ENCODE measurements at places on chromosomes 6 and 20.

- DNase-seq: no peak
Measured at GRCh38 chr6:3226042-3226441, 1.4 kb downstream of the TUBB2B start.

- DNase-seq: no peak
Measured at GRCh38 chr6:126720304-126720703, 380.4 kb downstream of the CENPW start.

DNA sequence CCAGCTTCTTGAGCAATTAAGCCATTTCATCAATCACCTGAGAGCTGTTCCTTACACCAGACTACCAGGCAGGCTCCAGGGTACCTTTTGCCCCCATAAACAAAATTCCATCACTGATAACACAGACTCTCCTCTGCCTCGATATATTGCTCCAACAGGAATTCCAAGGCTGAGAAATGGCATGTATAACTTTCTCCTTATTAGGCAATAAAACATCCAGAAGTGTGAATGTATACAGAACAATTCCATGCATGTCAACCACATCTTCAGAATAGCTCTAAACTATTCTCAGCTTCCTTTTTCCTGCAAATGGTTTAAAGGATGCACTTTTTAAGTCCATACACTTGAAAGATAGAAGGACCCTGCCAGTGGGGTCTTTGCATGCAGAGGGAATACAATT is 73.8 kb downstream of the EDN3 start:
- DNase-seq: no peak

DNA sequence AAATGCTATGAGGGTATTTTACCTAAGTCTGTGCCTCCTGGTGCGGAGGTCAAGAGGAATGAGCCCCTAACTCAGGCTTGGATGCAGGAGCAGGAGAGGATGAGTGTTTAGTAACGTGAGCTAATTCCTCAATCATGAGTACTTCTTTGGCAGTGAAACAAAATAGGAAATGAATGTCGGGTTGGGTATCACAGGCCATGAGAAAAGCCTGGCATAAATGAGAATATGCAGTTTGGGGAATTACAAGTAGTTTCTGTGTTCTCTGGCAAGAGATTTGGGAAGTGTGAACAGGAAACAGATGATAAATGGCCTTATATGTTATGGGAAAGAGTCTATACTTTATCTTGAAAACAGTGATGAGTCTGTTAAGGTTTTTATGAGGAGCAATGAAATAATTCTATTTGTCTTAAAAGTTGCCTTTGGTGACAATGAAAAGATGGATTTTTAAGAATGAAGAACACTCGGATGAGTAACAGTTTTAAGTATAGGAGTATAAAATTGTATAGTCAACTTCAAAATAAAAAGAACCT is 59.0 kb upstream of the RNF146 start:
- DNase-seq: peak; percentile 10

DNA sequence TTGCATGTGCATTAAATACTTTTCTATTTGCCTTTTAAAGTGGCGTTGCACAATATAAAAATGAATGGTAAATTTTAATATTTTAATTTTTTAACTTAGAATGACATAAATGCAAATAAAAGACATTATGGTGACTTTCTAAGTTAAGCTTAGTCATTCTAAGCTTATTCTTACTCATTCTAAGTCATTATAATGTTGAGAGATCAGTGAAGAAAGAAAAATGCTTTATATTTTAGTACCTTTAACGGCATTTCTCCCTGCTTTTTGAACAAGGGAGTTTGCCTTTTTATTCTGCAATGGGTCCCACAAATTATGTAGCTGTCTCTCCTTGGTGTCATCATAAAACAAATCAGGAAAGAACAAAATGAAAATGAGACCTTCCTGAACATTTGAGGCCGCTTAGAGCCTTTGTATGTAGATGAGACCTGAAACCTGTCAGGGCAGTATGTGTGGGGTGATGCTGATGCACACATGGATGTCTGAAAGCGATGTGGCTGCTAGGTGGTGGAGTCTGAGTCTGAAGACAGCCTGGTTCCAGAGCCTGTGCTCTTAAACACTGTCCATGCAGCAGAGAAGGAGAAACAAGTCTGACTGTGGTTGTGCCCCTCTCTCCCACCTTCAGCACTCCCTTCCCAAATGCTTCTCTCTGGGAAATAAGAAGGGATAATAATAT is 158.0 kb downstream of the PHF3 start:
- DNase-seq: no peak

DNA sequence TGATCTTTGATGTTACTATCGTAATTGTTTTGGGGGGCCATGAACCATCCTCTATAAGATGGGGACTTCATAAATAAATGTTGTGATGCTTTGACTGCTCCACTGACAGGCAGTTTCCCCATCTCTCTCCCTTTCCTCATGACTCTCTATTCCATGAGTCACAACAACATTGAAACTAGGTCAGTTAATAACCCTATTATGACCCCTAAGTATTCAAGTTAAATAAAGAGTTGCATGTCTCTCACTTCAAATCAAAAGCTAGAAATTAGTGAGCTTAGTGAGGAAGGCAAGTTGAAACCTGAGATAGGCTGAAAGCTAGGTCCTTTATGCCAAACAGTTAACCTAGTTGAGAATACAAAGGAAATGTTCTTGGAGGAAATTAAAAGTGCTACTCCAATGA is 491.0 kb downstream of the HAO1 start:
- DNase-seq: no peak

- no peak for DNase-seq
Measured at GRCh38 chr6:2934057-2934456, 30.9 kb upstream of the SERPINB9 start.

DNA sequence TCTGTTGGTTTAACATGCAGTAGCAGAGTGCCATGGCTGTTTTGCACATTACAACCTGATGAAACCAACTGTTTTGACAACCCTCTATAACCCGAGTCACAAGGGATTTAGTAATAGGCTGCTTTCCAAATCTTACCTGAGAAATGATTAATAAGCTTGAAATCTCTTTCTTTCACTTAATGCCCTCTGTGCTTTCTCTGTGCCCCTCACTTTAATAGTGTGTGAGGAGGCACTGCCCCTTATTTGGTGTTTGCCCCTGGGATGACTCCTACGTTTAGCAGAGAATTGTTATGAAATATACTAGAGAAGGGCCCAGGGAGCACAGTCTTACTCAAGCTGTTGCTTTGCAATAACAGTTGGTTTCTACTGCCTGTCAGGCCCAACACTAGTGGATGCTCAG is 31.0 kb upstream of the PTCHD4 start:
- no peak for DNase-seq

- no peak for DNase-seq
Measured at GRCh38 chr6:122128445-122128844, 271.0 kb upstream of the HSF2 start.

GRCh38 chr6:144559865-144560593 is 274.9 kb downstream of the UTRN start:
- DNase-seq: no peak

GRCh38 chr6:157273756-157274470 is 49.4 kb downstream of the TMEM242 start:
- peak; percentile 43 for DNase-seq

DNA sequence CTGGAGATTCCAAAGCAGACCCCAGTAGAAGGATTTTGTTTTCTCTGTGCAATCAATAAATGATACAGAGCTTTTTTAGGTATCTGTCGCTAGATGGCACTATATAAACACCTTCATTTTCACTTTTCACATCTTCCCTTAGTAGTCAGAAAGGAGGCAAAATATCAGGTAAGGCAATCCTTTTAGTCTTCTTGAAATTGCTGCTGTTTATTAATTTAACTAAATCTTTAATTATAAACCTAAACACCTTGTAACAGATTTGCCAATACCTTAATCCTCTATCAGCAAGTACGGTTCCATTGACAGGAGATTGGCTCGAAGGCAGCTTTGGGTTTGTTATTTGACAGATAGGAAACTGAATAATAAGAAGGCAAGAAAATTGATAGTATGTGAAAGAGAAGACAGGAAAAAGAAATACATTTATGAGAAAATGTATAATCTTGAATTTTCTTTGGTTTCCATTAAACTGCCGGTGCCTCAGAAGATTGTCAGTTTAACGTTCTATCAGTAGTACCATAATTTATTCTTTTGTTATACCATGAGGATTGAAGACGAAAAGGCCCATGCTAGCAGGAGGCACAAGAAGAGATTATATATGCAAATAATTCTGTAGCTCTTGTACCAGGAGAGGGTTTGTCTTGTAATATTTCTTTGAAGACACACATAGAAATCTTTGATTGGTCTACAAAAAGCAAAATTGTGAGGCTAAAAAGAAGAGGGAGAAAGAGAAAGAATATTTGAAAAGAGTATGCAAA is 23.5 kb upstream of the IBTK start:
- DNase-seq: peak; percentile 61

DNA sequence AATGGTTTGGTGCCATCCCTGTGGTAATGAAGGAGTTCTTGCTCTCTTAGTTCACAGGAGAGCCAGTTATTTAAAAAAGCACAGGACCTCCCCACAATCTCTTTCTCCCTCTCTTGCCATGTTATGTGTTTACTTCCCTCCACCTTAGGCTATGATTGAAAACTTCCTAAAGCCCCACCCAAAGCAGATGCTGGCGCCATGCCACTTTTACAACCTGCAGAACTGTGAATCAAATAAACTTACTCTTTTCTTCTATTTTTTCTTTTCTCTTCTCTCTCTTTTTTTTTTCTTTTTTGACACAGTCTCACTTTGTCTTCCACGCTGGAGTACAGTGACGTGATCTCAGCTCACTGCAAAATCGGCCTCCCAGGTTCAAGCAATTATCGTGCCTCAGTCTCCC is 508.4 kb upstream of the EPHA7 start:
- no peak for DNase-seq

- no peak for DNase-seq
Measured at GRCh38 chr20:43532416-43533055, 25.0 kb downstream of the L3MBTL1 start.

- no peak for DNase-seq
Measured at GRCh38 chr6:167054987-167055386, 55.8 kb downstream of the CEP43 start.

- DNase-seq: no peak
Measured at GRCh38 chr6:37024656-37025337, 19.3 kb downstream of the FGD2 start.

GRCh38 chr6:51513891-51514747 is 573.3 kb downstream of the PKHD1 start:
- DNase-seq: no peak

GRCh38 chr6:137951064-137951597 is 84.1 kb downstream of the TNFAIP3 start:
- DNase-seq: peak; percentile 85

GRCh38 chr6:113662688-113663333 is 194.3 kb upstream of the MARCKS start:
- DNase-seq: no peak

DNA sequence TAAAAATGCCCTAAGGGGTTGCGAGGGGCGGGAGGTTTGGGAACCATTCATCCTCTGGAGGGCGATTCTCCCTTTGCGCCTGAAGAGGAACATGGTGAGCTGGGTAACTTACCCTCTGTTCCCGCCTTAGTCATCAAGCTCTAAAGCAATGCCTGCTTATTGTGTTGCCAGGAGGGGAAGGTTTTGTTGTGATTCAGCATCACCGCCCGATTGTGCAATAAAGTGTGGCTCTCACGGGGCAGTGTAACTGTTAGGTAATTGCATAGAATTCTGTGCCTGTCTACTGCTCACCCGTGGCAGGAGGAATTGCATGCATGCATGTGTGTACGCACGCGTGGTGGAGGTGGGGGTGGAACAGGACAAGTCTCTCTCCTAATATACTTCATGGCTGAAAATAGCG is 95.5 kb upstream of the AGPAT4 start:
- peak; percentile 93 for DNase-seq

- DNase-seq: no peak
Measured at GRCh38 chr6:150694889-150695288, 95.2 kb downstream of the PLEKHG1 start.

GRCh38 chr6:68473433-68474210 is 161.5 kb upstream of the ADGRB3 start:
- no peak for DNase-seq

DNA sequence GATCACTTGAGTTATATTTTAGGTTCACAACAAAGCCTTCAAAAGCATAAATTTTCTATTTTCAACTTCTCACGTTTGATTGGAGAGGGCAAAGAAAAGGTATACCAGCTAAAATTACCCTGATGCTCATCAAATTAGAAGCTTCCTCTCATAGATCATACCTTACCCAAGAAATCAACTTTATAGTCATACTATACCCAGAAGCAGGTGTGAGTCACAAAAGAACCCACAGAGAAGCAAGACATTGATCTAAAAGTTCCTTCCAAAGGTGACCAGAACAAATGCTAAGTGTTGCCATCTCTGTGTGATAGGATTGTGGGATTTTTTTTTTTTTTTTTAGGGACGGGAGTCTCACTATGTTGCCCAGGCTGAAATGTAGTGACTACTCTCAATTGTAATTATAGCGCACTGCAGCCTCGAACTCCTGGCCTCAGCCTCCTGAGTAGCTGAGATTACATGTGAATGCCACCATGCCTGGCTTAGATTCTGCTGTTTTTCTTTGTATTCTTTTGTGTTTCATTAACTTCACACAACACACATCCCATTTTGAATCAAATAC is 3.3 kb downstream of the EIF2S2 start:
- DNase-seq: no peak

DNA sequence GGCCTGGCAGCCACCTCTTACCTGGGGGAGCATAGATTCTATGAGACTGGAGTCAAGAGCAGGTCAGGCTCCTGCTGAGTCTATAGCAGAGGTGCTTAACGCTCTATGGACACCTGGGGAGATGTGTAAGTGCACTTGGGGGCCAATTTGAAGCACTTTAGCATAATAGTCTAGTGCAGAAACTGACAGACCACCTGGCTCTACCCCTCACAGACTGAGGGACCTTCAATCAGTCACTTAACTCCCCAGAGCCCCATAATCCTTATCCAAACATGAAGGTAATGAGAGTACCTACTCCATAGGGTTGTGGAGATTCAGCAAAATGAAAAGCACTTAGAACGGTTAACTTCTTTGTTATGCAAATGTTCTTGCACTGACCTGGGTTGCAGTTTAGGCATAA is 87.3 kb upstream of the SLC22A16 start:
- DNase-seq: no peak

DNA sequence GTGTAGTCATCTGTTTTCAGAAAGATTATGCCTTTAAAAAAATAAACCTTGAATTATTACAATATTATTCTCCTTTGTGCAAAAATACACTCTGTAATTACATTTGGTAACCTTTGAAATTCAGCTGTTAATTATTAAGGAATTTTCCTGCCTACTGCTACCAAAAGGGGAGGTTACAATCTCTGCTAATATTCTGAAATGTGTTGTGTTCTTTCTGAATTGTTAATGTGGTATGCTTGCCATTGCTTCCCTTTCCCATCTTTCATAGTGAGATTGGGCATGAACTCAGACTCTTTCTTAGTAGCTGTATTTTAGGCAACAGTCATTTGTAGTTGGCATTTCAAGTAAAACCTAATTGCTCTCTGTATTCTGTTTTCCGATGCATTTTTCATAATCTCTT is 73.0 kb downstream of the PHF3 start:
- no peak for DNase-seq

DNA sequence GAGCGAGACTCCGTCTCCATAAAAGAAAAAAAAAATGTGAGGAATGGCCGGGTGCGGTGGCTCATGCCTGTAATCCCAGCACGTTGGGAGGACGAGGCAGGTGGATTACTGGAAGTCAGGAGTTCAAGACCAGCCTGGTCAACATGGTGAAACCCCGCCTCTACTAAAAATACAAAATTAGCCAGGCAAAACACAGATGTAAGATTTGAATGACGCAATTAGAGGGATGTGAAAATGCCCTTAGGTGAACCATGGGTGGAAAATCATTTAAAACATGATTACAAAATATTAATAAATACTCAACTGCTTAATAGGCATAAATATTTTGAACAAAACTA is 20.9 kb downstream of the COL9A3 start:
- DNase-seq: no peak
